ENCODE measurements at places on chromosomes 3 and 15.

DNA sequence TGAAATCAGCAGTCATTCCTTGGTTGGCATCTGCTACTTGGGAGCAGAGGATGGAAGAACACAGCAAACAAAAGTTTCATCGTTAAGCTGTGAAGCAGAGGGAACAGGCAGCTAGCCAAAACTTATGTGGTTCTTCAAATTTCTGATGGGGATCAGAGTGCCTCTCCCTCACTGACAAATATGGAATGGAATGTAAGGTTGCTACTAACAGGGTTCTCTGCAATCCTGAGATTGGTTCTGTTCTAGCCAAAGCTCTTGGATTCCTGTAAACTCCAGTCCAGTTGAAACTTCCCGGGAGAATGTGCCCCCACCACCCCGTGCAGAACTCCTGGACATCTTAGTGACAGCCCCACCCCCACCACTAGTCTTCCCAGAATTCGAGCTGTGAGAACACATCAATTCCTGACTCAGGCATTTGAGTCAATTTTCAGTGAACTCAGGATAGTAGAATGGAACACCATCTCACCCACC, 55.9 kb upstream of the PHLDB2 start:
- DNase-seq = no peak

GRCh38 chr3:24578951-24579421, 84.3 kb upstream of the THRB start:
- no peak for DNase-seq

GRCh38 chr3:17149076-17149475, 264.3 kb downstream of the PLCL2 start:
- no peak for DNase-seq

- no peak for DNase-seq
Observed at GRCh38 chr3:194139071-194139813, 3.3 kb downstream of the HES1 start.

GRCh38 chr3:120198305-120198878, 86.6 kb downstream of the GPR156 start:
- DNase-seq = no peak

DNA sequence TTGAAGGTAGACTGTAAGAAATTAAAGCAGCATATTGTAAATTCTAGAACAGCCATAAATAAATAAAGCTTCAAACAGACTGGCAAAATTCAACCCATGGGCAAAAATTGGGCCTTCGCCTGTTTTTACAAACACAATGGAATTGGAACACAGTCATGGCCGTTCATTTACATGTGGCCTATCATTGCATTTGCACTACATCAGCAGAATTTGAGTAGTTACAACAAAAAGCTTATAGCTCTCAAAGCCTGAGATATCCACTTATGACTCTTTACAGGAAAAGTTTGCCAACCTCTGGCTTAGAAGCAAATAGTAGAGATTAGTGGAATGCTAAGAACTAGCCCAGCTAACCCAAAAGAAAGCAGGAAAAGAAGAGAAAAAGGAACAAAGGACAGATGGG, 139.6 kb upstream of the SKOR1 start:
- DNase-seq = no peak

GRCh38 chr15:50953302-50953701, 44.8 kb downstream of the AP4E1 start:
- no peak for DNase-seq

DNA sequence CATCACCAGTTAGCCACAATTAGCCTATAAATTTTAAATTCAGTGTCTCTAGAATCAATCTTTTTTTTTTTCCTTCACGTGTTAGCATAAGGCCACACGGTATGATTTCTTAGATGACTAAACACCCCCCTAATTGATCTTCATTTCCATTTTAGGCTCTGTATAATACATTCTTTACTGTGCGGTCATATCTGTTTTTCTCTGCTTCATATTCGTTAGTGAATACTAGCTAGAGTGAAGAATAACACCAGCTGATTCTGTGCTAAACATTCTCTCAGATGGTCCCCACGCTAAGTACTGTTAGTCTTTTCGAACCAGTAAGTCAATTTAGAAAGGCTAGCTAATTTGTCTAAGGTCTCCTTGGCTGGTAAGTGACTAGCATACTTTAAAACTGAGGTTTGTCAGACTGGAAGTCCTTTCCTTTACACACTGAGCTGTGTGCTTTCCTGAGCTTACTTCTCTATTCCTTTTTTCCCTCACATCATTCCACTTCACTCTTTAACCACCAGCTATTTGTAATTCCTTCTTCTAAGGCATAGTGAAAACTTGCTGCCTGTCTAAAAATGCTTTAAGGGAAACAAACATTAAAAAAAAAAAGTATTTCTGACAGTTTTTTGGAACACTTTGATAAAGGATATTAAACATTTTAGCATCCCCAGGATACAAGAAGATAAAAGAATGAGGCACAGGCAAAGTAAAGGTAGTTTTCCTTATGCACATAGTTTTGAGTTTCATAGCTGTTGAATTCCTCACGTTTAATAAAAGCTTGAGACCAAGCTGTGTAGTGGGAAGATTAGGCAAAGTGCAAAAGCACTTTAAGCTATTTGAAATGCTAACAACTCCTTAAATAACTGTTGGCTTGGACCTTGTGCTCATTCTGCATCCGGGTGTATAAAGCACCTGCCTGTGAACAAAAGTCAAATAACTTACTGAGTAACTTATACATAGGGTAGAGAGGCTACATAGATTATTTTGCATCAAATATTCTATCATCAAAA, 17.1 kb downstream of the ZFAND6 start:
- no peak for DNase-seq
